ENCODE measurements at places on chromosomes 6 and 20.

- DNase-seq: no peak
Measured at GRCh38 chr20:50356962-50357782, 153.0 kb upstream of the PTPN1 start.

DNA sequence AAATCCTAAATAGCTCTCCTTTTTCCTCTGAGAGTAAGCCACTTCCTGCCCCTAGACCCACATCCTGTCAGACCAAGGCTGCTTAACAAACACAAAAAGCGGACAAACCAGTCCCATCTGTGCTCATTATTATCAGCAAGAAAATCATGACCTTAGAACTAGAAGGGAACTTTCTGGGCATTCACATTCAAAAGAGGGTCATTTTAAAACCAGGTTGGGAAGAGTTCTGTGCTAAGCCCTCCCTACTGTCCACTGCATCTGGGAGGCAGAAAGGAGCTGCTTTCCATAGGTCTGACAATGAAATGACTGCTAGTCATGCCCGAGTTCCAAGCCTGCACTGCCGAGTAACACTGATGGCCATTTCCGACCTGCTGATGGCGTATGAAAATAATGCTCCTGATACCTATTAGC lies 15.4 kb downstream of the EZR start:
- DNase-seq: peak; percentile 86

DNA sequence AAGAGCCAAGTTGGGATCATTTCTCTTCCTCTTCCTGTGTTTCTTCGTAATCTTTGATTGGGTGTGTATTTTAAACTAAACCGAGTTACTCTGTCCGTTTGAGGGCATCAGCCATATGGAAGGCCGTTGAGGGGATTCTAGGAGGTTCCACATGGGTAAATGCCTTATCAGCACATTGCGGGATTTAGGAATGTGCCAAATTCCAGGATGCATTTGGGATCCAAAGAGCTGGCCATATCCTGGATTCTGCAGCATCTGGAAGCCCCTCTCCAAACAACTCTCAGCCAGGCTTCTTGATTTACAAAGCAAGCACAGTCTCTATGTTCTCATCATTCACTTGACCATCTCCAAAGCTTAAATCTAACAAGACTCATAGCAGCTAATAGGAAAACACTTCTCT lies 67.6 kb upstream of the RIN2 start:
- no peak for DNase-seq

- no peak for DNase-seq
Measured at GRCh38 chr6:49531774-49532569, 18.5 kb upstream of the C6orf141 start.

GRCh38 chr6:43776799-43777776 lies 7.1 kb downstream of the VEGFA start:
- DNase-seq: no peak

GRCh38 chr20:54234991-54235390 lies 27.1 kb downstream of the PFDN4 start:
- no peak for DNase-seq

- no peak for DNase-seq
Measured at GRCh38 chr20:49230021-49230420, 10.8 kb downstream of the DDX27 start.

Data from stomach (tissue), 19 donors.